ENCODE measurements at places on chromosomes 6 and 20.

- no peak for DNase-seq
These were observed 637.1 kb downstream of the UTRN start for GRCh38 chr6:144922120-144922722.

DNA sequence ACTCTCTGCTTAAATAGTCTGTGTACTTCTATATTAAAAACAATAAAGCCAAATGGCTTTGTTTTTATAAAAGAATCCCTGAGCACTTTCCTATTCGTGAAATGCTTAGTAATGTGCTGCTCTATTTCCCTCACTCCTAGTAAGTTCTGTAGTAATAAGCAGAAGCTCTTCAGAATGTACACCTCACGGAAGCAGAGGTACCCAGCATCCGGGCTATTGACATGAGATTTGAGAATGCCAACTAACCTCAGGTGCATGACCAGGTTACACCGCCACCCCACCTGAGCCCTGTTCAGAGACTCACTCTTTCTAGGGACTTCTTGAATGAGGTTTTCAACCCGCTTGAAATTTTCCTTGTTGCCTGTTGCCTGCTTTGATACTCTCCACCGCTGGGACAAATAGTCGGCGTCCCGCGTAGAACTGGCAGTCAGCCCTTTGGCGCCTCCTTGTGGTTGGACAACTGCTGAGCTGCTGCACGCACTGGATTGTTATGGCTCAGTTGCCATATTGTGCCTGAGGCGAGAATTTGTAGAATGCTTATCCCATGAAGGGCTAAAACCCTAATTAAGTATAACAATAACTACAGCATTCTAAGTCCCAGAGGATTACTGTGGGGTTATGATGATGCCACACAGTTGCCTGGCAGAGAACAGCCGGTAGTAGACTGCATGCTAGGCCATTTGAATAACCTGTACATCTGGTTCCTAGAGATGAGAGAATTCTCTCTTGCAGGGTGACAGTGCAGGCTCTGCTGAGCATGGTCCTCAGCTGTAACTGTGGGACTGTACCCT is 95.4 kb downstream of the KHDC1L start:
- DNase-seq = peak; percentile 62

DNA sequence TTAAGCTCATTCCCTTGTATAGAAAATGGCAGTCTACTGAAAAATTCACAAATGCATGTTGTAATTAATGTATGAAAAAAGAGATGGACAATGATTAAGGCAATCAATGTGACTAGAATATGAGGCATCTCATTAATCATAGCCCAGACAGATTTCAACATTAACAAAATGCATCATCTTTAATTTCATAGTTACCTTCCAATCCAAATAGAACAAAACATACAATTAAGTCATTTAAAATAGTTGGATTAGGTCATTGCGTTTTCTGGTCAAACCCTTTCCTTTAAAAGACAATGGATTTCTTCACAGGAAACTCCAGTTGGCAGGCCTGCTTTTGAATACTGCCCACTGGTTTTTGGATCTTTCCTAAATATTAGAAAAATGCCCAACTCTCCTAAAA is 203.9 kb downstream of the HAO1 start:
- DNase-seq = no peak

GRCh38 chr20:14553774-14554534 is 216.5 kb upstream of the FLRT3 start:
- DNase-seq = no peak

DNA sequence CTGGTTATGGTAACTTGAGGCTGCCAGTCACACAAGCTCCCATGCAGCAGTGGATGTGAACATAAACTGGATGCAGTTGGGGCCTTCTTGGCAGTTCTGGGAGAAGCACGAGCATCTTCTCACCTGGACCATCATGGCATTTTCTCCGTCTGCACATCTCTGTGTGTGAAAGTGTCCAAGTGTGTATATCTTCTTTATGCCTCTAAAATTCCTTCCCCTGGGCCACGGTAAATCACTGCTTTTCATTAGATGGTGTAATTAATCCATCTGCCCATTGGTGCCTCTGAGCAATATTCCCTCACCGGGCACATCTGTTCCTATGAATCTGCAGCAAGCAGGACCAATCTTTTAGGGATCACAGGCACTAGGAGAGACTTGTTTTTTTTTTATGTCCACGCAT is 138.0 kb downstream of the MAP3K7 start:
- no peak for DNase-seq

- DNase-seq = no peak
These were observed 82.1 kb upstream of the SIRPA start for GRCh38 chr20:1813101-1813529.

- peak; percentile 32 for DNase-seq
These were observed 25.4 kb upstream of the ASIP start for GRCh38 chr20:34215711-34216381.

- DNase-seq = no peak
These were observed 54.4 kb upstream of the RBM24 start for GRCh38 chr6:17226786-17227233.

GRCh38 chr6:144667532-144668503 is 382.7 kb downstream of the UTRN start:
- DNase-seq = no peak

GRCh38 chr6:159595173-159595572 is 97.9 kb downstream of the SOD2 start:
- DNase-seq = peak; percentile 41

DNA sequence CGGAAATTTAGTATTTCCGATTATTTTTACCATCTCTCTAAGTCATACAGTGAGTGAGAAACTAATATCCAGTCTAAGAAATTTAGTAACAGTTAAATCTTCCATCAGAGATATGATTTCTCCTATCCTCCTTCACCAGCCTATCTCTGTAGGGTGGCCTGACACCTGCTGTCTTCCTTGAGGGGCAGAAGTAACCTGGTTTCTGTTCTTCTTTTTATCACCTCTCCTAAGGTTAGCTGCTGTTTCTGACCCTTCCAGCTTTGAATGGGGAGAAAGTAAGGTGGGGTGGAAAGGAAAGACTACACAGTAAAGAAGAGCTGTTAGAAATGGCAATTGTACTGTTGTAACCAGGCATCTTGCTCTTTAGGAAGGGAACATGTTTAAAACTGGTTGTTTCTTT is 447.7 kb downstream of the PHF3 start:
- no peak for DNase-seq

- no peak for DNase-seq
These were observed 184.0 kb downstream of the BMP7 start for GRCh38 chr20:57082357-57082945.

DNA sequence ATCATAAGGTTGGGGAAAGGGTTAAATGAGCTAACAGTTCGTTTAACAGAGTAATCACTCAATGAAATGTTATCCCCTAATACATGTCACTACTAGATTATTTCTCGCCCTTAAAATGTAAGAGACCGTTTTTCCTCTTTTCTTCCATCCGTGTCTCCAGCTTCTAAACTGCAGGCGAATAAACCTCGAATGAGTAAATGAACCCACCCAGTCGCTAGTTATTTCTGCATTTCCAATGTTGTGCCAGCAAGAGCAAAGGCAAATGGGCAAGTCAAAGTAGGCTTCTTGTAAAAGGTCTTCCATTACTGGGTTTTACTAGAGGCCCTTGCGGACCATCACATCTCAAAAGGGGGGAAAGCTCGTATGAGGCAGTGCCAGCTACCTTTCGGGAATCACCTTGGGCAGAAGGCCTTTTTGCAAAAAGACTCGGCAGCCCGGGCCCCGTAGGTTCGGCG is 400 bp upstream of the SMAP1 start:
- peak; percentile 84 for DNase-seq

DNA sequence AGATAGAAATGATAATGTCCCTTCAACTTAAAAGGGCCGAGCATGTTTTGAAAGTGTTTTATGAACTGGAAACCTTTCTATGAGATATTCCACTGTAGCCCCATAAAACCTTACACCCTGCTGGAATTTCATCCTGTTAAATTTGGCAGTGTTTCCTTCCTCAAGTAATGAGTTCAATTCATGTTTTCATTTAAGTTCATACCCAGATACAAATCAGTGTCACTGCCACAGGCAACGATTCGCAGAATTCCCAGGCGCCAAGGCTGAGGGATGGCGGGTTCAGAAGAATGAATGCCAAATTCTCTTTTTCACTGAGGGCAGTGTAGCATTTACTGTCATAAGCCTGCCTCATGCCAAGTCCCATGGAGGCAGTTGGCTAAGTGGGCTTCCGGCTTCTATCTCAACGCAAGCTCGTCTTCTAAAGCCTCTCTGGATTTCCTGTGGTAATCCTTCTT is 511.8 kb upstream of the ID4 start:
- DNase-seq = no peak

- no peak for DNase-seq
These were observed 1355.1 kb upstream of the CITED2 start for GRCh38 chr6:140729521-140729920.

DNA sequence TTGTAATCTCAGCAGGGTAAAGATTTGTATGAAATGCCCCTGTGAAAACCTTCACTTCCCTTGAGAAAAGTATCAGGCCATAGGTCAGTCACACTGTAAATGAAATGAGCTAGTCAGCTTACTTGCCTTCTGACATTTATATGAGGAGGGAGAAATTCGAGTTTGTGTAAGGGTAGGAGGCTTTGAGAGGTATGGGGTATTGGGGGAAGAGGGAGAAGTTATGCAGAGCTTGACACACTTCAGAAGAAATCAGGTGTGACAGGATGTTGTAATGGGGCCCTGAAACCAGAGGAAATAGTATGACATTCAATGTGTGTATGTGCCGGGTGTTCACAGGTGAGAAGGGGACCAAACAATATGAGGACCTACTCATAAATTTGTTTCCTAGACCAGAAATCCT is 64.2 kb upstream of the CCN6 start:
- DNase-seq = no peak

DNA sequence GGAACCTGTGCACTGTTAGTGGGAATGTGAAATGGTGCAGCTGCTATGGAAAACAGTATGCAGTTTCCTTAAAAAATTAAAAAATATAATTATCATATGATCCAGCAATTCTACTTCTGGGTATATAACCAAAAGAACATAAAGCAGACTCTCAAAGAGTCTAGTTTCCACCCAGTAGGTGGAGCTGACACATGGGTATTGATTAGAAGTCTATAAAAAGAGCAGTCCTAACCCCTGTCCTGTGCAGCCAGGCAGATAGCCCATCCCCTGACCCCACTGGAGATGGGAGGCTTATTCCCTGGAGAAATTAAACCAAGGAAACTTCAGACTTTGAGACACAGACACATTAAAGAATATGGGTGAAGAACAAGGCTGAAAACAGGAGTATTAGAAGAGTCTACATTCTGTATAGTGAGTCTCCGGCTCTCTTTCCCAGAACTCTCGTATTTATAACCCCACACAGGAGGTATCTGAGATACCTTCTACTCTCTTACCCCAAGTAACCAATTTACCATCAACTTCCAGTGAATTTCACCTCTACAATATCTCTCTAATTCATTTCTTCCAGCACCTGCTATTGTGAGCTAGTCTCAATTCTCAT is 92.3 kb downstream of the SEL1L2 start:
- no peak for DNase-seq

DNA sequence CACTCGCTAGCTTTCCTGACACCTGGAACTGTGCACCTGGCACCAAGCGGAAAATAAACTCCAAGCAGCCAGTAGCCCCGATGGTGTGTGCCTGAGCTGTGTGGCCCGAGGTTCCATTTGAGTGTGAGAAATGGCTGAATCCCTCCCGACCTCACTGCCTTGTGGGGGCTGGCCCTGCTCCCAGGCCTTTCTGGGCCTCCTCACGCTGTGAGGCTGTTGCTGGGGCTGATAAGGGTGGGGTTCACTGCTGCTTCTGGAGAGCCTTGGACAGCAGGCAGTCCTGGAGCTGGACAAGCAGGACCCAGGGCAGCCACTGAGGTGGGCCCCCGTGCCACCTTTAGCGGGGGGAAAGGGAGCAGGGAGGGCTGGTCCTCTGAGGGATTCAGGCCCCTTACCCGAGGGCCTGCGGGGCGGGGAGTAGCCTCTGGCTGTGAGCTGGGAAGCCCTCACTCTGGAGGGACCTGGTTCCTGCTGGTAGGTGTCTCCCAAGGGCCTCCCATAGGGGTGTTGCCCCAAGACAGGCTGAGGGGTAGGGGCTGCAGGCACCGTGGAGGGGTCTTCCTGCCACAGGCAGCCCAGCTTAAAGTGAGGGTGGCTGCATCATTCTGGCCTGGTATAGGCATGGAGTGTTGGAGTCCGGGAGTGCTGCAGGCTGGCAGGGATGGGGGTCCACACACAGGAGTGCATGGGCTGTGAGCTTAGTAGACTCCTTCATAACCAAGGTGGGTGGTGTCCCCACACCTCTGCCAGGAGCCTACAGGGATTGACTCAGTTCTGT is 1.7 kb downstream of the PPDPF start:
- no peak for DNase-seq

DNA sequence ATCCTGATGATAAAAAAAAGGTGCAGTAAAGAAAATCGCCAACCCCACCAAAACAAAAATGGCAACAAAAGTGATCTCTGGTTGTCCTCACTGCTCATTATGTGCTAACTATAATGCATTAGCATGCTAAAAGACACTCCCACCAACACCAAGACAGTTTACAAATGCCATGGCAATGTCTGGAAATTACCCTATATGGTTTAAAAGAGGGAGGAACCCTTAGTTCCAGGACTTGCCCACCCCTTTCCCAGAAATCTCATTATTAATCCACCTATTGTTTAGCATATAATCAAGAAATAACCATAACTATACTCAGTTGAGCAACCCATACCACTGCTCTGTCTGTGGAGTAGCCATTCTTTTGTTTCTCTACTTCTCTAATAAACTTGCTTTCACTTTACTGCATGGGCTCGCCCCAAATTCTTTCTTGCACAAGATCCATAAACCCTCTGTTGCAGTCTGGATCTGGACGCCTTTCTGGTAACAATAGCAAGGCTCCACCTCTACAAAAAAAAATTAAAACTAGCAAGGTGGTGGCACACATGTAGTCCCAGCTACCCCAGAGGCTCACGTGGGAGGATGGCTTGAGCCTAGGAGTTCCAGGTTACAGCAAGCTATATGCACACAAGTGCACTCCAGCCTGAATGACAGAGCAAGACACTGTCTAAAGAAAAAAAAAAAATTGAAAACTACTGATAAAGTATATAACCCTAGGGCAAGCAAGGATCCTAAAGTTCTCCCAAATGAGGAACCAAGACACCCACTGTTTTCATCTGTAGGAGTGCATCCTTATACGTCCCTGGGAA is 278.8 kb upstream of the JARID2 start:
- no peak for DNase-seq

DNA sequence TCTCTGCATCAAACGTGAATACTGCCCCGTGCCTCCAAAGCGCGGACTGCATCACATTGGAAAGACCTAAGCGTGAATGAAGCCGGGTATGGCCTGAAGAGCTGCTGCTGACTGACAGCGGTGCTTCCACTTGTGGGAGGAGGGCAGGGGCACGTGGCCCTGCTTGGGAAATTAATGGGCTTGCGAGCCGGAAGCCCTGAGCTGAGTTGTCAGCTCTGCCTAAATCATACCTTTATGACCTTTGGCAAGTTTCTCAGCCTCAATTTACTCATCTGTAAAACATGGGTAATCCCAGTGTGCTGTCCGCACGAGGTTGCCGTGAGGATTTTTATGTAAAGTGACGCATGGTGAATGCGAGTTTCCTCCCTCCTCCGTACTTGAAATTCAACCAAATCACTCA is 67.0 kb upstream of the FOXQ1 start:
- no peak for DNase-seq

GRCh38 chr20:21801193-21801592 is 95.7 kb downstream of the PAX1 start:
- DNase-seq = peak; percentile 5
